ENCODE measurements at places on chromosomes 5 and 9. TPM values are rescaled to one million over a fixed set of nuclear protein-coding genes. Genes with fewer than 3 reads are reported as not detected.

GRCh38 chr5:83474991-83475390 is 3.4 kb downstream of the VCAN start:
- peak overlapping the region; percentile 45 for H3K4me3 ChIP-seq
- H3K36me3 ChIP-seq: no peaks in the 10 kb centered on the region
- peaks cover 62% of the 10 kb centered on the region for H3K27me3 ChIP-seq

- H3K36me3 ChIP-seq: no peaks in the 10 kb centered on the region
- peak; percentile 7 for DNase-seq
- no peaks in the 10 kb centered on the region for H3K27me3 ChIP-seq
Measured at GRCh38 chr5:673831-674629, 19.1 kb downstream of the TPPP start.

GRCh38 chr9:85142496-85142911 is 473.0 kb downstream of the NTRK2 start:
- no peak overlapping the region for H3K27ac ChIP-seq
- no peak overlapping the region for H3K4me3 ChIP-seq
- DNase-seq: no peak

ADAMTS2 gene
- total RNA-seq: not detected

ERMP1 gene
- 13.3 TPM for total RNA-seq

PCDHGA5 gene
- total RNA-seq: 0.07 TPM
